ENCODE measurements at places on chromosomes 12 and 14.

- no peak for DNase-seq
Observed at GRCh38 chr14:55599250-55599879, 19.4 kb downstream of the KTN1 start.

DNA sequence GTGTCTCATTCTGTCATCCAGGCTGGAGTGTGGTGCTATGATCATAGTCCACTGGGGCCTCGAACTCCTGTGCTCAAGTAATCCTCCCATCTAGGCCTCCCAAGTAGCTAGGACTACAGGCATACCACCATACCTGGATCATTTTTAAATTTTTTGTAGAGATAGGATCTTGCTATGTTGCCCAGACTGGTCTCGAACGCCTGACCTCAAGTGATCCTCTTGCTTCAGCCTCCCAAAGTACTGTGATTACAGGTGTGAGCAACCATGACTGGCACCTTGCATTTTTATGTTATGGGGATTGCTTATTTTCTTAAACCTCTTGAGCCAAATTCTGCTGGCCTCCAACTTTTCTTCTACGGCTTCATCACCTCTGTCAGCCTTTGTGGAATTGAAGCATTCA is 26.9 kb downstream of the PRORP start:
- DNase-seq, result no peak

DNA sequence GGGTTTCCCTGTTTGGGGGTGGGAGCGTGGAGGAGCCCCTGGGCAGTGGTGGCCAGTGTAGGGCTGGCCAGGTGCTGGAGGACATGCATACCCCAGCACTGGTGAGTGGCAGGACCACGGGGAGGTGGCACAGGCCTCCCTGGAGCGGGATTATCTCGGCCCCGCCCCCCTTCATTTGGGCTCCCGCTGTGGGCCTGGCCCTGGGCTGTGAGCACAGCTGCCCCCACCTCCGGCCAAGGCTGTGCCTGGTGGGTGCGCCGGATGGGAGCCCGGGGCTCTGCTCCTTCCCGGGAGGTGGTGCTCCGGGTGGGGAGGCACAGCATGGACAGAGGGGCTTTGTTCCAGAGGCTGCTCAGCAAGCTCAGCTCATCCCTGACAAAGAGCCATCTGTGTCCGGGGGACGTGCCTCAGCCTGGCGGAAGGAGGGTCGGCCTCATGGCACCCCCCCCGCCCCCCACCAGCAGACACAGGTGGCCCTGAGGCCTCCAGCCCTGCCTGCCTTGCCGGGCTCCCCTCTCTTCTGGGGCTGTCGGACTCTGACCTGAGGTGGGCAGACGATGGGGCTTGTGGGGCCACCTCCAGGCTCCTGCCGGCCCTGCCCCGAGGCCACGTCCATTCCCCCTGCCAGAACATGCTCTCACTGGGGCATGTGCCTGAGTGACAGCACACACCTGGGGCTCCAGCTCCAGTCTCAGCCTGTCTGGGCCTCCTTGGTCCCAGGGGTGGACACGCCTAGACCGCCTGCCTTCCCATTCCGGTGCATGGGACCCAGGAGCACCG is 8.4 kb downstream of the TEDC1 start:
- no peak for DNase-seq

GRCh38 chr14:23729720-23730387 is 93.7 kb downstream of the DHRS2 start:
- no peak for DNase-seq

DNA sequence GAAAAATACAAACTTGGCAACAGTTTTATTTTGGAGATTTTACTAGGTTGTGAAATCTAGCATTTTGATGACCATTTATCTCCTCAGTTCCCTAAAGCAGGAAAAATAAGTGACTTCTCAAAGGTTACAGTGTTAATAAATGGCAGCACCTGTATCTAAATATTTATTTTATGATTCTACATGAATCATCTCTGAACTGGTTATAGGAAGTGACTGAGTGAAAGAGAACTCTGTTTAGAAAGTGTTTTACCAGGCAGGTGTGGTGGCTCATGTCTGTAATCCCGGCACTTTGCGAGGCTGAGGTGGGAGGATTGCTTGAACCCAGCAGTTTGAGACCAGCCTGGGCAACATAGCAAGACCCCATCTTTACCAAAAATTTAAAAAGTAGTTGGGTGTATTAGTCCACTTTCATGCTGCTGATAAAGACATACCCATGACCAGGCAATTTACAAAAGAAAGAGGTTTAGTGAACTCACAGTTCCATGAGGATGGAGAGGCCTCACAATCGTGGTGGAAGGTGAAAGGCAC is 26.3 kb downstream of the MIPOL1 start:
- no peak for DNase-seq

GRCh38 chr14:65277580-65278270 is 134.8 kb upstream of the FUT8 start:
- DNase-seq, result no peak

DNA sequence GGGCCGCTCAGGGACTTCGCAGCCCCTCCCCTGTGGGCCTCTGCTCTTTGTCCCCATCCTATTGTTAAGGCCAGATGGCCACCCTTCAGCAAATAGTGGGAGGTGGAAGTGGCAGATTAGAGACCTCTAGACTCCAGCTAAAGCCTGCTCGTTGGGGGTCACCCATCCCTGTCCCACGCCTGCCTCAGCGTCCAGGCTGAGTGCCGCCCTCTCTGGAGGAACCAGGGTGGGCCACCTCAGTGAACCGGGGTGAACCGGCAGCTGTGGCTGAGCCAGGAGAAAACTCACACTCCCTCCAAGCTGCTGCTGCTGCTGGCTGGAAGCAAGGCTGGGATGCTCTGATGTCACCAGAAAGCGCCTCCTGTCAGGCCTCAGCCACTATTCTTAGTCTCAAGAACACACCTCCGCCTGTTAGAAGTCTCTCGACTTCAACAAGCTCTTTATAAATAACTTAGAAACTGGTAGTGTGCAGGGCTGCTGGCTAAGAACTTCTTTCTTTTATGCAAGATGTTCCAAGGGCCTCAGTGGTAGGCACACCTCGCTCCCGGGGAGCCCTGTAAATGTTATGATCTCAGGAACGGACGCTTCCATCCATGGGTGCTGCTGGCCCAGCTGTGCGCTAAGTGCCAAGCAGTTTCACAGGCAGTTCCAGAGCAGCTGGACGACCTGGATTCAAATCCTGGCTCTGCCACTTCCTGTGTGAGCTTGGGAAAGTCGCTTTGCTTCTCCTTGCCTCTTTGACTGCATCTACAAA is 19.8 kb upstream of the TESC start:
- no peak for DNase-seq

GRCh38 chr14:60051721-60052221 is 40.0 kb upstream of the PCNX4 start:
- DNase-seq, result peak; percentile 46

GRCh38 chr12:99906786-99907579 is 77.8 kb downstream of the ANKS1B start:
- DNase-seq, result no peak

DNA sequence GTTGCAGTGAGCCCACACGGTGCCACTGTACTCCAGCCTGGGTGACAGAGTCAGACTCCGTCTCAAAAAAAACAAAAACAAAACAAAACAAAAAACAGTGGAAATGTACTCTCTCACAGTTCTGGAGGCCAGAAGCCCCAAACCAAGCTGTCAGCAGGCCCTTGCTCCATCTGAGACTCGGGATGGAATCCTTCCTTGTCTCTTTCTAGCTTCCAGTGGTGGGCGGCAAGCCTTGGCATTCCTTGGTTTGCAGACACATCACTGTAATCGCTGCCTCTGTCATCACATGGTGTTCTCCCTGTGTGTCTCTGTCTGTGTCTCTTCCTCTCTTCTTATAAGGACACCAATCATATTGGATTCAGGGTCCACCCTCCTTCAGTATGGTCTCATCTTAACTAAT is 6.4 kb downstream of the TNS2 start:
- peak; percentile 47 for DNase-seq

GRCh38 chr14:89813617-89814031 is 140.9 kb downstream of the EFCAB11 start:
- DNase-seq, result peak; percentile 99

- DNase-seq, result no peak
Observed at GRCh38 chr12:109277255-109277898, 31.7 kb downstream of the FOXN4 start.

- no peak for DNase-seq
Observed at GRCh38 chr14:60865378-60866127, 115.3 kb downstream of the TRMT5 start.

DNA sequence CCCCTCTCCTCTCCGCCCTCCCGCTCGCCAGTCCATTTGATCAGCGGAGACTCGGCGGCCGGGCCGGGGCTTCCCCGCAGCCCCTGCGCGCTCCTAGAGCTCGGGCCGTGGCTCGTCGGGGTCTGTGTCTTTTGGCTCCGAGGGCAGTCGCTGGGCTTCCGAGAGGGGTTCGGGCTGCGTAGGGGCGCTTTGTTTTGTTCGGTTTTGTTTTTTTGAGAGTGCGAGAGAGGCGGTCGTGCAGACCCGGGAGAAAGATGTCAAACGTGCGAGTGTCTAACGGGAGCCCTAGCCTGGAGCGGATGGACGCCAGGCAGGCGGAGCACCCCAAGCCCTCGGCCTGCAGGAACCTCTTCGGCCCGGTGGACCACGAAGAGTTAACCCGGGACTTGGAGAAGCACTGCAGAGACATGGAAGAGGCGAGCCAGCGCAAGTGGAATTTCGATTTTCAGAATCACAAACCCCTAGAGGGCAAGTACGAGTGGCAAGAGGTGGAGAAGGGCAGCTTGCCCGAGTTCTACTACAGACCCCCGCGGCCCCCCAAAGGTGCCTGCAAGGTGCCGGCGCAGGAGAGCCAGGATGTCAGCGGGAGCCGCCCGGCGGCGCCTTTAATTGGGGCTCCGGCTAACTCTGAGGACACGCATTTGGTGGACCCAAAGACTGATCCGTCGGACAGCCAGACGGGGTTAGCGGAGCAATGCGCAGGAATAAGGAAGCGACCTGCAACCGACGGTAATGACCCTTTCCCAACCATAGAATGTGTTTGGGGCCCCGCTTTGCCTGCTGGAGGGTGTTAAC is 615 bp downstream of the CDKN1B start:
- no peak for DNase-seq

DNA sequence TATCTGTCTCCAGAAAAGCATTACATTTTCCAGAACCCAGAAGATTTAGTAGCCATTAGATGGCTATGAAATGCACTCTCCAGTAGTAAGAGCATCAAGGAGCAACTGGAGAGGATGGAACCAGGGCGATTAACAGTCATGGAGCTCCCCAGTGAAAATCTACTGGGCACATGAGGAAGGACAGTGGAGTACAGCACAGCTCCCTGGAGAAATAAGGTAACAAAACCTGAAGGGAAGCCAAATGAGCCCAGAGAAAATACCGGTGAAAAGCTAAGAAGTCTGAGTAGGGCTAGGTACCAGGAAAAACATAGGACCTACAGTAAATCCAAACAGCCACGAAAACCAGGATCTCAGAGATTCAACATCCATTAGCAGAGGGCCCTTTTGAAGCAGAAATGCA is 21.6 kb downstream of the SOX5 start:
- no peak for DNase-seq

DNA sequence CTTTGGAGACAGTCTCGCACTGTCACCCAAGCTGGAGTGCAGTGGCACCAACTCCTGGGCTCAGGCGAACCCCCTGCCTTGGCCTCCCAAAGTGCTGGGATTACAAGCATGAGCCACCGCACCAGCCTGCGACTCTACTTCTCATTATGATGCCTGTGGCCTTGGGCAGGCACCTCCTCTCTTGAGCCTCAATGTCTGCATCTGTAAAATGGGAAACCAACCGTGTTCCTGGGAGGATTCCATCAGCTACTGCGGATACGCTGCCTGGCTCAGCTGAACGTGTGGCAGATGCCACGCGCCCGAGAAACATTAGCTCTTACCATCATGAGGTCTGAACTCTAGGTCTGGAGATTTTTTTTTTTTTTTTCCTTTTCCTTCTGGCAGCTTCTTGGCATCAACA is 5.8 kb downstream of the TESC start:
- DNase-seq, result no peak

- DNase-seq, result peak; percentile 91
Observed at GRCh38 chr14:48936362-48936761, 649.8 kb downstream of the RPS29 start.

DNA sequence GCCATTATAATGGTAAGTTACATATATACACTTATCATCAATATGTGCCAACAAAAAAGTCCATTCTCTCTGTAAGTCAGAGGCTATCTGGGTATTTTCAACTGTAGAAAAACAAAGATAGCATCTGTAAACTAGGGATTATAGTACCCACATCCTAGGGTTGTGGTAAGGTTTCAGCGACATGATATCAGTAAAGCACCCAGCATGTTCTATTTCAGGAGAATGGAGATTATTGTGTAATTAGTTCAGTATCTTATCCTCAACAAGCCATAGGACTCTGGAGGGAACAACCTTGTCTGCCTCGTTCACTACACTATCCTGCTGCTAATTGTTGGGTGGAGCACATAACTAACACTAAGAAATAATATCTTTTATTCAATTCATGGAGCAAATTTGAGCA is 19.7 kb upstream of the CKAP4 start:
- DNase-seq, result no peak

DNA sequence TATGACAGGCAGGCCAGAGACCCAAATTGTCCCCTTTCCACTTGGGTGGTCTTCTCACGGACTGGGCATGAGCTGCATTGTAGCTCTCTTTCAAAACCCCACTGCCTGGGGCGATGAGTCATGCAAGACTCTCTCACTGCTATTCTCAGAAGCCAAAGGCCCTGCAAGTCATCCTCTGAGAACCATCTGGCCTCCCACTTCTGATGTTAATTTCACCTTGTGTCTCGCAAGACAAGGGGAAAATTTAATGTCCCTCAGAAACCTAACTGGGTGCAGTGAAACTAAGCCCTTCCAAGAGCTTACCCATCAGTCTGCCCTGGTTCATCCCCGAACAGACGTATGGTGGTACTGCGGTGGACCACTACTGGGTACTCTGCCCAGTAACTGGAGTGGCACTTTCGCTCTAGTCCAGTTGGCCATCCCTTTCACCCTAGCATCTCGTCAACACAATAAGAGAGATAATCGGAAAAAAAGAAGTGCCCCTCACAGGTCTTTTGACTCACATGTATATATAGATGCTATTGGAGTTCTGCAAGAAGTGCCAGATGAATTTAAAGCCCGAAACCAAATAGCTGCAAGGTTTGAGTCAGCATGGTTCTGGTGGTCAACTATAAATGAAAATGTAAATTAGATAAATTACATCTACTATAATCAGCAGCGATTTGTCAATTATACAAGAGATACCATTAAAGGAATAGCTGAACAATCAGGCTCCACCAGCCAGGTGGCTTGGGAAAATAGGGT is 31.3 kb upstream of the LALBA start:
- peak; percentile 32 for DNase-seq

GRCh38 chr14:106845286-106846087 is 1319.1 kb downstream of the TMEM121 start:
- no peak for DNase-seq

DNA sequence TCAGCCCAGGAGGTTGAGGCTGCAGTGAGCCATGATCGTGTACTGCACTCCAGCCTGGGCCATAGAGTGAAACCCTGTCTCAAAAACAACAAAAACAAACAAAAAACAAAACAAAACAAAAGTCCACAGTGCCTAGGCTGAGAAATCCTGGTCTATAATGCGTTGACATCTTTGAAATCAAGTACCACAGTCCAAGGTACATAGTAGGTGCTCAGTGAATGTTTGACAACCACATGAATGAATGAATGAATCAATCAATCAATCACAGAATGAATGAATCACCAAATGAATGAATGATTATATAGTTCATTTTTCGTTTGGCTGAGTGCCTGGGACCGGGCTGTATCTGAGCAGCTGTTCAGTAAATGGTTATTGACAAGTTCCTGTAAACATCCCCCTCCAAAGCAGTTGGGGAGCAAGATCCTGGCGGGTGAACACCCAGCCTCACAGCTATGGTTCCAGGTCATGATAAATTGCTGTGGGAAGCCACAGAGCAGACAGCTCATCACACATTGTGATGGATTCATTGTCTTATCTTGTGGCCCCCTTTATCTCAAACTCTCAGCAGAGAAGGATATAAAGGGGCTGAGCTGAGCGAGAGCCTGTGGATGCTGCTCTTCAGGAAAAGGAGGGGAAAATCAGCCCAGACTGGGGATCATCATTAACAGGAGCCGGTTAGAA is 30.4 kb upstream of the IFT81 start:
- no peak for DNase-seq

Measured in fibroblast of skin of right biceps (primary cell).